ENCODE measurements at places on chromosomes 1 and 21.

GRCh38 chr21:24188506-24188905 lies 1418.8 kb downstream of the MRPL39 start:
- no peak for DNase-seq

GRCh38 chr1:53660666-53661065 lies 78.3 kb downstream of the GLIS1 start:
- no peak for DNase-seq

DNA sequence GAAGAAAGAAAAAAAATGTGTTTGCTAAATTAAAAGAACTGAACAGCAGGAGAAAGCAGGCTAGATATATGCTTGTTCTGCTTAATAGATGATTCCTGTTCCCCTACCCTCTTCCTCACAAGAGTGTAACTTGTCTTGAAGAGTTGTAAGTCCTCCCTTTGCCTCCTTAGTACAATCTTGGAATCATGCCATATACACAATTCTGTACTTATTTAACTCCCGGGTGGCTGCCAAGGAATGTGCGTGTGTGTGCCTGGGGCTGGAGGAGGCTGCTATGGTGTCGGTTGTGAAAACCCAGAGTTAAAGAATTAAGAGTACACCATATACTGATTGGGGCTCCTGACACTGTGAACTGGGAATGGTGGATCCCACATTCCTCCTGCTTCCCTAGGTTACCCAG lies 194.2 kb downstream of the SIPA1L2 start:
- no peak for DNase-seq

GRCh38 chr1:172001288-172001687 lies 160.0 kb downstream of the DNM3 start:
- no peak for DNase-seq

GRCh38 chr1:20134995-20135394 lies 4.1 kb upstream of the PLA2G2F start:
- DNase-seq: no peak

- DNase-seq: no peak
These were observed 22.1 kb downstream of the ECHDC2 start for GRCh38 chr1:52899445-52899894.

- no peak for DNase-seq
These were observed 55.1 kb downstream of the HFM1 start for GRCh38 chr1:91349524-91349923.

DNA sequence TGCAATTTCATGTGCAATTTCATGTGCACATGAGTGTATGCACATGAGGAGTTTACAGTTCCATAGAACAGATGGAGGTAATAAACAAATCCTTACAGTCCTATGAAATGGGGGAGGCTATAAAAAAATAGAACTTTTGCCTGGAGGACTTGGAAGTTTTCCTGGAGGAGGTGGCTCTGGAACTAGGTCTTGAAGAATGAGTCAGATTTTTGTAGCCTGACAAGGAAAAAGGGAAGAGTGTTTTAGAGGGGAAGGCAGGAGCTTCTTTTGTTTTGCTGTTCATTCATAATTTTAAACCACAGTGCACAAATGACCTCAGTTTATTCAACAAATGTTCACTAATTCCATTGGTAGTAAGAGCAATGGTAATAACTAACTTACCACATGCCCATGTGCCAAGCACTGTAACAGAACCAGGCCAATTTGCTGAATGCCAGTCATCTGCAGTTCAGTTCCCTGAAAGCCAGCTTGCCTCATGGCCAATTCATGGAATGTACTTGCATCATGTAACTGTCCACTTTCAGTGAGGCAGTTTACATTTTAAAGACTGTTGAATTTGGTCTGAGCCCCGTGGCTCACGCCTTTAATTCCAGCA lies 2.7 kb downstream of the DIO1 start:
- DNase-seq: no peak

GRCh38 chr1:72693376-72693775 lies 411.0 kb upstream of the NEGR1 start:
- no peak for DNase-seq

DNA sequence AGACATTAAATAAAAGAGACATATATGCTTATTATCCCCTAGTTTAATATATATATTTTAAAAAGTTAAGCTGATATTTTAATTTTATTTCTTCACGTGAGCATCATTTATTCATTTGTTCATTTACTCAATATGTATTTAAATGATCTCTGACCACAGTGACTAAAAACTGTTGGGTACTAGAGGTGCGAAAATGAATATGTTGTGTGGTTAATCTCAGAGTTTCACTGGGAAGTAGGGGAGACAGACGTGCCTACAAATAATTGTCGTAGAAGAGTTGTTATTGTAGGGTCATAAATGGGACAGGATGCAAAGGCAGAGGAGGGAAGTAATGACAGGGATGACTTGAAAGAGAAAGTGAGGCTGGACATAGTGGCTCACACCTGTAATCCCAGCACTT lies 213.0 kb upstream of the CACYBP start:
- no peak for DNase-seq

DNA sequence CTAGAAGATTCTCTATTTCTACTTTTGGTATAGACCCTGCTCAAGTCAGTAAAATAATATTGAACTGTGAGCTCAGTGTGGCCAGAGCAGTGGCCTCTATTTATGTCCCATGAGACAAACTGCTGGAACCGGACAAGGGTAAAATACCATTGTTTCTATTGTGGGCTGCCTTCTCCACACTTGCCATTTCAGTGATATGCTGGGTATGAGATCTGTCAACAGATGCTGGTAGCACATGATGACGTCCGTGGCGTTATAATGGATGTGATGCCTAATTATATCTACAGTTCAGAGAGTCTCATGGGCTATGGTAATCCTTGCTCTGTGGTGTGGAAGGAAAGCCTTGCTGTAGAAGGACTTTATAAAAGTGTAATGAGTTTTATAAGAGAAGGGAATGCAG lies 2.4 kb downstream of the ACTN2 start:
- DNase-seq: no peak

- DNase-seq: no peak
These were observed 26.7 kb downstream of the C1orf146 start for GRCh38 chr1:92244376-92244775.

- DNase-seq: no peak
These were observed 81.7 kb downstream of the ARID4B start for GRCh38 chr1:235246022-235246948.

GRCh38 chr1:83905315-83905907 lies 93.5 kb downstream of the TTLL7 start:
- DNase-seq: no peak

GRCh38 chr1:189657715-189658114 lies 819.9 kb downstream of the BRINP3 start:
- DNase-seq: no peak

DNA sequence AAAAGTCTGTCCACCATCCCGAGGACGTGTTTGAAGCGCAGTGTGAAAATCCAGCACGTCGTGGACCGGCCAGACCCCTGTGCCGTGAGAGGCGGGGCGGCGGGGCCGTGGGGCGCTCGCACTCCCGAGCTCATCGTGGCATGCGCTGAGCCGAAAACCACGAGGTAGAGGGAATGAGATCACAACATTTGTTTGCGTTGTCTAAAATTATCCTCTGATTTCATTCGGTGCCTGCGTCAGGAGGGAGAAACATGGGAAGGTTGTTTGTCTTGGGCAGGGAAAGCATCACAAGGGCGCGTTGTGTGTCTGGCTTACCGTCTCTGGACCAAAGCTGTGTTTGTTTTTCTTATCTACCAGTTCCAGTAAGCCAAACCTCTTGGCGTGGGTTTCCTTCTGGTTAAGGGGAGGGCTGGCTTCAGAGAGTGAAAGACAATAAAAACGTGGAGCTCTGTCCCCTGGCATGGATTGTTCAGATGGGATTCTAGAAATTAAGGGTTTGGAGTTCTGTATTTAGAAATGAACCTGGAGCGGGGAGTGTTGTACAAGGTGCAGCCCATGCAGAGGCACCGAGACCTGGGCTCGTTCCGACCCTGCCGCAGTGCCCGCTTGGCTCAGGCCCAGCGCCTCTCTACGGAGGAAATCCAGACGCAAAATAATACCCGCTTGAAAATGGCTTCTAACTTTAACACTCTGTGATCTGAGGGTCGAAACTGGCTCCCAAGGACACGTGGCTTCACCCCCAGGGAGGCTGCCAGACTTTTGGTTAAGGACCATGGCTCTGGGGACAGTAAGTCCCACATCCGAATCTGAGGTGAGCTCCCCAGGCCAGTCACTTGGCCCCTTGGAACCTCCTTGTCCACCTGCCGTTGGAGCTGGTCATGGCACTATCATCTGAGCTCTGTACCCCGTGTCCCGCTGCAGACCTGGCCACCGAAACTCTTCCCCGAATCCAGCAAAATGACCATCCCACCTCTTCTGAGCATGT lies 68.7 kb upstream of the FAM3B start:
- DNase-seq: peak; percentile 99

DNA sequence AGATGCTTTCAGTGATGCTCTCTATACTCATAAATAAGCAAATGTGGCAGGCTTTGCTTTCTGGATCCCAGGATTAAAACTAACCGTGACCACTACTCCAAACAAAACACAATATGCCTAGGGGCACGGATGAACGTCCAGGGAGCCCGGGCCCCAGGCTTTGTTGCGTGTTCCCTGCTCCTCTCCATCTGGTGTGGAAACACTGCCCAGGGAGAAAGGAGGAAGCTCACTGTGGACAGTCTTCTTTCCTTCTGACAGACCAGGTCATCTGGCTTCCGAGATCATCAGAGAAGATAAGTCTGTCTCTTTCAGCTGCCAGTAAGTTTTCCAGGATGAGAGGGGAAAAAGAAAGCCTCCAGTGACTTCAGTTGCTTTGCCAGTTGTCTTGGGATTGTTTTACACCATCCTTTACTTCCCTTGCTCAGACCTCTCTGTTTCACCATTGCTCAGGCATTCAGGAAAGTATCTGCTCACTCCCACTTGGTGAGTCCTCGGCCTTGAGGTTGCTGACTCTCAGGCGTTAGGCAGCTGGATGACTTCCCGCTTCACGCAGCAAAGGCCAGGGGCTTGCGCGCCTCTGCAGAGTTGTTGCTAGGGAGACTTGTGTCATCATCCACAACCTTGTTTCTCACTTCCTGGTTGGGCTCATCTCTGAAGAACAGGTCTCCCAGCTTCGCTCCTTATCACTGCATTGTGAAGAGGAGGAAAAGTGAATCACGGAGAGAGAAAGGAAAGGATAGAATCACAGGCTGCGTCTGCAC lies 20.6 kb upstream of the PGD start:
- peak; percentile 82 for DNase-seq

DNA sequence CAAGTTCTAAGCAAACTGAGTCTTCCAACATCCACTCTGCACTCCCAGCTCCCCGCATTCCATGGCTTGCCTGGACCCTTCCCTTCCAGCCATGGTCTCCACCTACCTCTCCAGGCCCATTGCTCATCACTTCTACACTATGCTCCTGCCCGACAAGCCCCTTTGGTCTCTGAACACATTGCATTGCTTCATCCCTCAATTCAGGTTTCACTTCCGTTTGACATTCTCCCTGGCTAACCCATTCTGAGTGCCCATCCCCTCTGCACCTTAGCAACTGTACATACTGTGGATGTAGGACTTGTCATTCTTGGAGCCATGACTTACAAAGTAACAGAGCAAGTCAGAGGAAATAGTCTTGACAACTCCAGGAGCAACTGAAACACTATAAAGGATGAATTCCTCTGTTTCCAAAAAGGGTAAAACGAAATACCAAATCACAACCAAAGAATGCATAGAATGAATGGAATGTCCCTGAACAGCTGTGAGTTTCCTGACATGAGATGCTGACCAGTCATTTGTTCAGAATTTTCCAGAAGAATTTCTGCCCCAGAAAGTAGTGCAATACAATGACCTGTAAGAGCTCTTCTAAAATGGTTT lies 66.7 kb downstream of the KCNJ6 start:
- peak; percentile 39 for DNase-seq

DNA sequence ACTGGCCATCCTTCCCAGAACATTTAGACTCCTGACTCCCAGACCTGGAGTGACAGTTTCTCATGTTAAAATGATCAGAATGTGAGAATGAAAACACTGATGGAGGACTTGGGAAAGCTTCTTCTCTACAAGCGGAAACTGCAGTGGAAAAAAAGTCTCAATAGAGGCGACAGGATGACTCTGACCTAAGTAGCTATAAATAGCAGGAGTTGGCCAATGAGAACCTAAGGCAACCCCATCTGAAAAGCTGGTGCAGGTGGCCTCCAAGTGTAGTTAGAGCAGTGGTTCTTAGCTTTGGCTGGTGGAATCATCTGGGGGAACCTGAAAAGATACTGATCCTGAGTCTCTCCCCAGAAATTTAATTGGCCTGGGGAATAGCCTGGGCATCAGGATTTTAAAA lies 44.2 kb upstream of the EXOSC10 start:
- DNase-seq: no peak
